NCI-H524 treated with DMSO at 0.1 percent for 48 hours (cell line): ENCODE measurements at places on chromosomes 11 and 22.
A peak's percentile ranks its signal among the peaks of the same experiment; 100 is the strongest.

DNA sequence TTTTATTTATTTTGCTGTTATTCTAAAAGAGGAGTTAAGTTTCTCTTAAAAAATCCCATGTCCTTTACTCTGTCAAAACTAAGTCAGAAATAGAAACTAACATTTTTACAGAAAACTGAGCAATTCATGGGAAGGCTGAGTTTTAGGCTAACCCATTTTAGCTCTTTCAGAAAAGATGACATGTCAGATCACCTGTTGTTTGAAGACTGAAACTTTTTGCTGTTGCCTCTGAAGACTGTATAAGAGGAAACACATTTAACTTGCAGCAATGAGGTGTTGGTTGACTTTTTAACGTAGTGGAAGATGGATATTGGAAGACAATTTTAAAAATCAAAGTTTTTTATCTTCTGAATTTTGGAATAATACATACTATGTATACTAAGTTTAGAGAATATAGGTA is 115.4 kb downstream of the METTL15 start:
- no peak for DNase-seq

- no peak for DNase-seq
Measured at GRCh38 chr11:72633068-72633467, 41.2 kb downstream of the PDE2A start.

DNA sequence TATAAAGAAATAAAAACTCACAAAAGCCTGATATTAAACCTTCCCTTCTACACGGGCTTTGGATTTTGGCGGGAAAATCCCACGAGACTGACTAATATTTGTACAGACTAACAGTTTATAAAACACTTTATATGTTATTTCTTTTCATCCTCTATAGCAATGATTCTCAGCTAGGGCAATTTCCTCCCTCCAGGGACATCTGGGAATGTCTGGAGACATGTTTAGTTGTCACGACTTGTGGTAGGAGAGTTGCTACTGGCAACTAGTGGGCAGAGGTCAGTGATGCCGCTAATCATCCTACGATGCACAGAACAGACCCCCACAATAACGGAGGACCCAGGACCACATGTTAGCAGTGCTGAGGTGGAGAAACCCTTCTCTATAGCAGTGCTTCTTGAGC is 304.8 kb upstream of the PITPNB start:
- DNase-seq = no peak

DNA sequence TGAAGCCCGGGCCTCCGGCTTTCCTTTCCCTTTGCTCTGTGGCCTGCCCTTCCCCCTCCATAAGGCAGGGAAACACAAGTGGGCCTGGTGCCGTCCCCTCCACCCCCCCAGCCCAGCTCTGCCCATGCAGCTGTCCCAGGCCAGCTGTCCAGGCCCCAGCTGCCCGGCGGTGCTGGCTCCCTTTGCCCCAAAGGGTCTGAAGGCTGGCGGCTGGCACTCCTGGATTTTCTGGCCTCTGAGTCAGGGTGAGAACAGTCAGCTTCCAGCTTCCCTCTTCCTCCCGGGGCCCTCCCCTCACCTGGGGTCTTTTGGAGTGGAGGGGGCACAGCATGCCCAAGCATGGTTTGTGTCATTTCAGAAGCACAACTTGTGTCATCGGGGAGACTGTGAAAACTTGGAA is 27.8 kb downstream of the CD82 start:
- no peak for DNase-seq

GRCh38 chr11:75292943-75293342 is 52.4 kb downstream of the TPBGL start:
- no peak for DNase-seq

DNA sequence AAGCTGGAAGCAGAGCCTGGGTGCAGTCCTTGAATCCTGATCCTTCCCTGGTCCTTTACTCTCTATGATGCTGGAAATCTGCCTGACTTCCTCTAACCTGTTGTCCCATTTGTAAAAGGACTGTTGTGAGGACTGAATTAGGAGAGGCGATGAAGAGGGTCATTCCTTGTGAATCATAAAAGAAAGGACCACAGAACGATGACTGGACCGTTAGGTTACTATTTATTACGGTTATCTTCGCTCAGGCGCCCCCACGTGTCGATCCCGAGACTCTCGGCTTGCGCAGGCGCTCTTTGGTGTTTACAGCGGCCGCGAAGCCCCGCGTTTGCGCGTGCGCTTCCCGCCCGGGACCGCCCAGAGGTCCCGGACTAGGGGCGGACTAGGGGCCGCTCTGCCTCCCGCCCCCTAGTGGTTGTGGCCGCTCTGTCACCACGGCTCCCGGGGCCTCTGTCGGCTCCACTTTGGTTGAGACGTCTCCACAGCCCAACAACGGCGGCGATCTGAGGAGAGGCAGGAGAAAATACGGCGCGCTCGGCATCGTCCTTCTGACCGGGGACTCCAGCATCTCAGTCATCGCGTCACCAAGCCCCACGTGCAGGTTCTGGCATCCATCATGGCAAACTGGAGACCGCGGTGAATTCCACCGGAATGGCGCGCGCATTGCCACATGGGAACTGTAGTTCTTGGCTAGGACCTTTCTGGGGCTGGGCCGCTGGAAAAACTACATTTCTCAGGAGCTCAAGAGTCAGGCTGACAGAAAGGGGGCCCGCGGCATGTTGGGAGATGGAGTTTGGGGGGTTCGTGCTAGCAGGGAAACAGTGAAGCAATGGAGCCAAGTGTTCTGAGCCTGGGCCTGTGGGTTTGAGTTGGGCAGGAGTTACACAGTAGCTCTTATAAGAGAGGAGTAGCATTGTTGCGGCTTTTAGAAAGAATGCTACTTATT is at the start of gene STARD10:
STARD10 (minus strand) TSS at position 623 of the 943 bp plus-strand sequence. CDS start 12,866 bp downstream, outside the sequence.
- DNase-seq = peak; percentile 66

- DNase-seq = no peak
Measured at GRCh38 chr11:37978647-37979046, 1380.6 kb upstream of the RAG2 start.

DNA sequence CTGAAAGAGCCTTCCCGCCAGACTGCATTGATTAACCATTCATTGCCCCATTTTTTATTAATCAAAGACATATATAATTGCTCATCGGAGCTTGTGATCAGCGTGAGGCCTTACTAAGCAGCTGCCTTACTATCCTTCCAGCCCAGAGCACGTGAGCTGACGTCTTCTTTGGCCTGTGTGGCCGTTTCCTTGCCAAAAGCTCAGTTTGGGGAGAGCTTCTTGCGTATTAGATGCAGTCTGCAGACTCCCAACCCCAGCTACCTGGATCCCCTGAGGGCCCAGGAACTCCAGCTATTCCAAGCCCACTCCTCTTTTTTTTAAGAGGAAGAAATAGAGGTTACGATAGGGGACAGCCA is 784 bp upstream of the SLC43A3 start:
- no peak for DNase-seq

DNA sequence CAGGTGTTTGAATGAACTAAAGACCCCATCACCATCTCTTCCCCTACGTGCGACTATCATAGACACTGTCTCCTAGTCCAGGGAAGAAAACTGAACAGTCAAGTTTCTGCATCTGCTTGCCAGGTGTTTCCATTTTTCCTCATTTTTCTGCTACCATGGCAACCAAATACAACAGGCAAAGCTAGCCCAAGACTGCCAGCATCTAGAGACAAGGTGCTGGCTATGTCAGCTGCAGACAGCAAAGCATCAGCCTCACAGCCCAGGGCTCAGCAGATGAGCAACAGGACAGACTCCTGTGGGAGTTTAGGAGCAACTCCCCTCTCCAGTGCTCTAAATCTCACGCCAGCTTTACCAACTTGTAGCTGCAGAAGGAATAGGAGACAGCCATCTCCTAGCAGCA is 124.3 kb downstream of the C11orf58 start:
- DNase-seq = no peak

- DNase-seq = no peak
Measured at GRCh38 chr22:49590381-49590780, 237.3 kb downstream of the BRD1 start.

- no peak for DNase-seq
Measured at GRCh38 chr11:17443423-17443822, 33.2 kb downstream of the ABCC8 start.

DNA sequence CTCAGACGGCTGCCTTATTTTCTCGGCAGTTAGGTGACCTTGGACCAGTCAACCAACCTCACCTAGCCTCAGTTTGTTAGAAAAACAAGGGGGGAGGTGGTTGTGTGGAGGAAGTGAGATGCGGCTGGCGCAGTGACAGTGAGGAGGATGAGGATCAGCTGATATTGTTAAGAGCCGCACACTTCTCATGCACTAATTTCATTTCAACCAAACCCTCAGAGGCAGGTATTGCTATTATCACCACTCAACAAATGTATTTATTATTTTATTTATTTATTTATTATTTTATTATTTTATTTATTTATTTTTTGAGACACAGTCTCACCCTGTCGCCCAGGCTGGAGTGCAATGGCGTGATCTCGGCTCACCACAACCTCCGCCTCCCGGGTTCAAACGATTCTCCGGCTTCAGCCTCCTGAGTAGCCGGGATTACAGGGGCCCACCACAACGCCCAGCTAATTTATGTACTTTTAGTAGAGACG is 2.1 kb downstream of the LGALS1 start:
- no peak for DNase-seq

DNA sequence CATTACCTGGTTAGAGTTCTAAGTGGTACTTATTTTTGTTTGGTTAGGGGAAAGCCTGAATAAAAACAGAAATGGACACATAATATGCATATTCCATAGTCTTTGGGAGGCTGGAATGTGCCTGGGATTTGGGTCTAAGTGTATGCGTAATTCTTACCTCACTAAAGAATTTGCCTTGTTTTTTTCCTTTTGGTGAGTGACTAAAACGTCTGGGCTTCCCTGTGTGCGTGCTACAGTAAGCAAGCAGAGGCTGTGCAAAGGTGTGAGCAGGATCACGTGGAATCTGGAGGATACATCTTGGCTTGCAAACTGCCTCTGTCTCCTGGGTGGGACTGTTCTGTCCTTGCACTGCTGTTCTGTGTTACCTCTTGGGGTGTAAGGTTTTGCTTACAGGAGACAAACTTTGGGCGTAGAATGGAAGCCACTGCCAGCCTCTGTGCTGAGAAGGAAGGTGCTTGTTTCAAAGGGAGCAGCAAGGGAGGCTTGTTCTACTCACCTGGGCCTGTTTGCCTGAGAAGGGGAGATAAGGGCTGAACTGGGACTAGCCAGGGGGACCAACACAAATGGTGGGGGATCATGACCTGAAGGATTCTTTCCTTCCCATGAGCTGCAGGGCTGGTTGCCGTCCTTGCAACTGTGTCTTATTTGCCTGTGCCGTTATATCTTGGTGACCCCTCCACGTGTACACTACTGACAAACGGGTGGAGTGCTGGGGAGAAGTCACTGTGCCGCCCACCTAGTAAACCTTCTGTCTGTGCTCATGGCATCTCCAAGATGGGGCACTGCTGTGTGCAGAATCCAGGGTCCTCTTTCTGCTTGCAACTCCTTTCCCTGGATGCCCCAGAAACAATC is 4.5 kb downstream of the NEAT1 start:
- no peak for DNase-seq

GRCh38 chr22:46241396-46242007 is 8.6 kb downstream of the CDPF1 start:
- no peak for DNase-seq

- no peak for DNase-seq
Measured at GRCh38 chr11:18671246-18671645, 27.3 kb upstream of the TMEM86A start.

- DNase-seq = no peak
Measured at GRCh38 chr11:57775491-57775890, 13.9 kb downstream of the CTNND1 start.

DNA sequence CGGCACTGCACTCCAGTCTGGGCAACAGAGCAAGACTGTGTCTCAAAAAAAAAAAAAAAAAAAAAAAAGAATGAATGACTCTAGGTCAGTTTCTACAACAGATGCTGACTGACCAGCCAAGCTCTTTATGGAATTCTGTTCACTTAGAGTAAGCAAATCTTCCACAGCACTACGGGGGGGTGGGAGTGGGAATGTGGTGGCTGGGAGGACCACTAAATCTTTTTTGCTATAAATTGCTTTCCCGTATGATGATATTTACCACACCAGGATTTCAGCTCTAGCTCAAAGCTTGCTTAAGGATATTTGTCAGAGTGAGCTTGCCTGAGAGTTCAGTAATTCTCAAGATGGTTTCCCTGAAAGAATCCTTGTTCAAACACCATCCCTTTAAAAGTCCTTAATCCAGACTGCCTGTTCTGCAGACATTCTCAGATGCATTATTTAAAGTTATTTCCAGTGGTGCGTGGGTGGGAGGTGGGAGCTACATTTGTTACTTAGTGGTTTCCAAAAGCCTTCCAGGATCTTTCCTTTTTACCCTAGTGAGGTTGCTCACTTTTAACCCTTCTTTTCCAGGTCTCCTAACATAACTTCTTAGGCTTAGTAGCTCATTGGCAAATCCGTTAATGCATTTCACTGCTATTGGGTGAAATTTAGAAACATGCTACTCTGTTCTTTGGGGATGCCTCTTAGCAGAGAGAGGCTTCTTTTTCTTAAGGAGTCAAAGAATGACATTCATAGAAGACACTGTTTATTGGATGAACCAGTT is 65.9 kb downstream of the UBASH3B start:
- DNase-seq = no peak

DNA sequence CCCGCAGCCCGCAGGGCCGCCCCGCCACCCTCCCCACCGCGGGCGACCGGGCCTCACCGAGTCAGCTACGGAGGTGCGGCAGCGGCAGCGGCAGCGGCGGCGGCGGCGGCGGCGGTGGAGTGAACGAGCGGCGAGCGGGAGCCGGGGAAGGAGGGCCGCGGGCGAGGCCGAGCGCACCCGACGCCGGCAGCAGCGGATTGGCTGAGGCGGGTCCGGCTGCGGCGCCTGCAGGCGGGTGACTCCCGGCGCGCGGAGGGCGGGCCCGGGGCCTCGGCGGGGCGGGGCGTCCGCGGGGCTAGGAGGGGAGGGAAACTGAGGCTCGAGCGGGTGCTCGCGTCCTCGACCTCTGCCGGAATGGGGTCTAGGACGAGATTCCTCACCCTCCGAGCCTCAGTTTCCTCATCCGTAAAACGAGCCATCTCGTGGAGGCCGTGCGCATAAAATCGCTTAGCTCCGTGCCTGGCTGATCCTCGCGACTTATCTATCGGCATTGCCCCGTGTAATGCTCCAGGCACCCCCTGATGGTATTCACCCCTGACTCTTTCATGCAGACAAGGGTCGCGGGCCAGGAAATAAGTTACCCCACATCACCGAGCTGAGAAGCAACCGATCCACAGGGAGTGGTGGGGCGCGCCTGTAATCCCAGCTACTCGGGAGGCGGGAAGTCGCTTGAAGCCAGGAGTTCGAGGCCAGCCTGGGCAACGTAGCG is at the start of gene CPT1A:
CPT1A (minus strand) TSS at position 199 of the 709 bp plus-strand sequence. CDS start 26,442 bp downstream, outside the sequence.
- no peak for DNase-seq

DNA sequence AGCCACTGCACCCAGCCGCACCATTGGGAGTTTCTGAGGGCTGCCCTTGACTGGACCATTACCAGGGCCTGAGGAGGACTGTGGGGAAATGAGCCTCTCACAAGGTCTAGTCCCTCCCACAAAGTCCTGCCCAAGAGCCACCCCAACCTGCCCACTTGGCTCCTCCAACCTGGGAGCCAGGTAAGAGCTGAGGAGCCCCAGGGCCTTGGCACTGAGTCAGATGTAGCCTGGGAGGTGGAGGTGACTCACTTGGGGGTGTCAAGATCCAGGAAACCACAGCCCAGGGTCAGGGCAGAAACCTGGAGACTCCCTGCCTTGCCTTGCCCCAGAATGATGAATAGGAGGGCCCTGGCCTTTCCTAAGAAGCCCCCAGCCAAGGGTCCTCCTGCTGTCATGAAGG is 25.8 kb upstream of the P2RY2 start:
- DNase-seq = no peak

- no peak for DNase-seq
Measured at GRCh38 chr11:68550485-68550817, 89.9 kb downstream of the PPP6R3 start.

GRCh38 chr11:36868380-36868779 is 270.3 kb upstream of the RAG2 start:
- no peak for DNase-seq

- DNase-seq = no peak
Measured at GRCh38 chr11:122795307-122795706, 43.0 kb upstream of the CRTAM start.

GRCh38 chr11:59729834-59730233 is 16.2 kb upstream of the OR10V1 start:
- no peak for DNase-seq
